Activated CD8-positive, alpha-beta T cell treated with anti-CD3 and anti-CD28 coated beads, Interleukin-2, amount 10 ng/mL, durations not matched to agents 7 days and 5 days (primary cell): ENCODE measurements at places on chromosomes 1 and 21. TPM values are rescaled to one million over a fixed set of nuclear protein-coding genes. Genes with fewer than 3 reads are reported as not detected.

DNA sequence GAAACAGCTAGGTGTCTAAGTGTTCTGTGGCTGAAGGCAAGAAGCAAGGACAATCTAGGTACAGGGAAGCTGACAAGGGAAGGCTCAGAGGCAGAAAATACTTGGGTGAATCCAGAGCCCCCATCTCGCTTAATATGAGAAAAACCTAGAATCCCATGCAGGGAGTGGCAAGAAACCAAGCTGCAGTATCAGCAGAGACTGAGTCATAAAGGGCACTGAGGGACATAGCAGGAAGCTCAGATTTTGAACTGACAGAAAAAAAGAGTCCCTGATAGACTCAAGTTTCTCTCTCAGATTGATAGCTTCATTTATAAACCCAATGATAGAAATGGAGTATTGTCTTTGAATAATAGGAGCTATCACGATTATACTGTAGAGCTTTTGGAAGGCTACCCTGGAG lies 77.3 kb upstream of the KCNJ15 start:
- H3K27me3 ChIP-seq, result peaks cover 4% of the 10 kb centered on the region
- H3K4me3 ChIP-seq, result no peak overlapping the region
- no peaks in the 10 kb centered on the region for H3K36me3 ChIP-seq
- DNase-seq, result no peak
- no peak overlapping the region for H3K27ac ChIP-seq
- no peaks in the 10 kb centered on the region for H3K4me1 ChIP-seq

GRCh38 chr1:35650416-35650815 lies 9.1 kb upstream of the PSMB2 start:
- peaks cover 46% of the 10 kb centered on the region for H3K27me3 ChIP-seq
- no peak for DNase-seq
- no peaks in the 10 kb centered on the region for H3K36me3 ChIP-seq
- H3K27ac ChIP-seq, result no peak overlapping the region

DNA sequence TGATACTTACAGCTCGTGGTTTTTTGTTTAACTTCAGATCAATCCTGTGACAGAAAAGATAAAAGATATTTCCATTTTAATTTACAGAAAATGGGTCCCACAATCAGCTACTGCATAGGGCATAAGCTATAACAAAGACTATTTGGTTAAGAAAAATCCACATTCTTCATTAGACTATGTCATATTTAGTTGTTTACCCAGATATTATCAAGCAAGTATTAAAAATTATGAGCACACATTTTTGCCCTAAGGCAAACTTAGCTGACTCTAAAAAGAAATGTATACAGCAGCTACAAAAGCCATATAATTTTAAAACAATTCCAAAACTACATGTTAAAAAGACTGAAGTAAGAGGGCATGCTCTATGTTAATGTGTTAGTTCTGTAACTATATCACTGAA lies 18.7 kb downstream of the MEAF6 start:
- H3K36me3 ChIP-seq, result peaks cover 39% of the 10 kb centered on the region
- H3K4me1 ChIP-seq, result peaks cover 6% of the 10 kb centered on the region
- H3K27me3 ChIP-seq, result no peaks in the 10 kb centered on the region
- DNase-seq, result no peak

- H3K4me1 ChIP-seq, result peaks cover 51% of the 10 kb centered on the region
- DNase-seq, result no peak
- H3K27me3 ChIP-seq, result no peaks in the 10 kb centered on the region
- H3K27ac ChIP-seq, result no peak overlapping the region
- peaks cover 33% of the 10 kb centered on the region for H3K36me3 ChIP-seq
Observed at GRCh38 chr1:207849646-207850045, 61.3 kb downstream of the CD34 start.

- H3K4me3 ChIP-seq, result no peak overlapping the region
- peaks cover 12% of the 10 kb centered on the region for H3K4me1 ChIP-seq
- no peak overlapping the region for H3K27ac ChIP-seq
Observed at GRCh38 chr21:33967086-33967571, 51.5 kb upstream of the ATP5PO start.

DNA sequence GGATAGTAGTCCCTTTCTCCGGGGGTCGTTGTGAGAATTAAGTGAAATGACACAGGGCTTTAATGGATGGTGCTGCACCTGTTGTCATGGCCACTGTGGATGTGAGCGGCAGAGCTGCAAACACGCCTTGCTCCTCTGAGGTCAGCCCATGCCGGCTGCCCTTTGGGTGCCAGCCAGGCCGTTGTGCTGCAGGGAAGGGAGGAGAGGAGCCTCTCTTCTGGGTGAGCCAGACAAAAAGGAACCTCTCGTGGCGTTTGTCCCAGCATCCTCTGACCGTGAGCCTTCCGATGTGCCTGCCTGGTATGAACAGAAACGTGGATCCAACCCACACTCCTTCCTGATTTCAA lies 383.0 kb upstream of the VAMP3 start:
- no peak overlapping the region for H3K27ac ChIP-seq
- H3K4me1 ChIP-seq, result no peaks in the 10 kb centered on the region

- H3K4me1 ChIP-seq, result peaks cover 24% of the 10 kb centered on the region
- H3K36me3 ChIP-seq, result peaks cover 3% of the 10 kb centered on the region
- peak overlapping the region; percentile 82 for H3K27ac ChIP-seq
- H3K4me3 ChIP-seq, result peak overlapping the region; percentile 75
Observed at GRCh38 chr1:89407360-89407759, 43.5 kb downstream of the GBP6 start.

DNA sequence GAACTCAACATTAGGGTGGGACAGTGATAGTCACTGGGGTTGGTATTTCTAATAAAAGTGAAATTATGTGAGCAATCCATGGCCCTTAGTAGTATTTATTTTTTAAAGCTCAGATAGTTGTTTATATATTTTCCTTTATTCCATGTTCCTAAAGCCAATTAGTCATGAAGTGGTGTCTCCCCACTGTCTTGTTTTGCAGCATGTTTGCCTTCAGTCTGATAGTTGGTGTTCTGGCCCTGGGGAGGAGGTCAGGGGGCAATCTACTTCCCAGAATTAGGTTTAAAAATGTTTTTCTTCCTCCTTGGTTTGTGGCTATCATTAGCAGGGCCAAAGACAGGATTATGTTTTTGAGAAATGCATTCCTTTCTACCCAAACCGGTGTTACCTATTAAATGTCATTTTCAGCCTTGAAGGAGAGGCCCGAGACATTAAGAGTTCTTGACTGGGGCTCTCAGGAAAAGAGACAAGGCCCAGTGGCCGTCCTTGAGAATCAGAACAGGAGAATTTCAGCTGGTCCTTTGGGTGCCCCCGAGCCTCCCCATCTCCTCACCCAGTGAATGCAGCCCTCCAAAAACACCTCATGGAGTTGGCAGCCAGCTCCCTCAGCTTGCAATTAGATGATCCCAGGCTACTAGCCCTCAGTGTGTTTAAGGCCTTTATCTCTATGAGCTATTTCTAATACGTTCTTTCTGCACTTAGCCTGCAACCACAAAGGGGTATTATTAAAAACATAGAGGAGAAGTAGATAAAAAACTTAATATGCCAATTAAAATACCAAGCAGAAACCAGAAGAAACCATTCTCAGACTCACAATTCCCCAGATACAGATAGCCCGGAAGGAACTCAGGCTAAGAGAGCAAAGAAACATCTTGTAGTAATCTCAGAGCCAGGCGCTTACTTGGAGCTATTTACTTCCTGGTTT lies 71.3 kb upstream of the NGF start:
- DNase-seq, result no peak
- H3K4me1 ChIP-seq, result no peaks in the 10 kb centered on the region
- no peaks in the 10 kb centered on the region for H3K27me3 ChIP-seq
- no peaks in the 10 kb centered on the region for H3K36me3 ChIP-seq
- H3K27ac ChIP-seq, result no peak overlapping the region
- H3K4me3 ChIP-seq, result no peak overlapping the region

GRCh38 chr1:99304725-99305282 lies 40.5 kb downstream of the PLPPR4 start:
- no peaks in the 10 kb centered on the region for H3K27me3 ChIP-seq
- H3K4me3 ChIP-seq, result no peak overlapping the region
- H3K27ac ChIP-seq, result no peak overlapping the region
- no peaks in the 10 kb centered on the region for H3K4me1 ChIP-seq
- no peak for DNase-seq
- H3K36me3 ChIP-seq, result no peaks in the 10 kb centered on the region

DNA sequence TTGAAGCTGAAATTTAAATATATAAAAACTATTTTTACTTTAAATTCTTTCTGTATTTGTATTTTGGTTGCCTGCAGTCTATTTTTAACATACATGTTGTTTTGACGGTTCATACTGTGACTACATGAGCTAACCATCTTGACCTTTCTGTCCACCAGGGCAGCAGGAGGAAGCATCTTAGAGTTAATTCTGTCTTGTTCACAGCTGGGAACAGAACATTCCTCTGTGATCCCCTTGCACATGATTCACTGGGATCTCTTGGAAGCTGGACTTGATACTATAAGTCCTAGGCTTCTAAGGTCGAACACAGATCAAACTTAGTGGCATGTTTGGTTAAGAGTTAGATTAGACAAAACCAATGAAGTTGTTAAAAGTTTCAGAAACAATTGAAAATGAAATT lies 99.7 kb downstream of the NFIA start:
- no peaks in the 10 kb centered on the region for H3K36me3 ChIP-seq
- H3K4me1 ChIP-seq, result no peaks in the 10 kb centered on the region
- no peak overlapping the region for H3K27ac ChIP-seq
- H3K4me3 ChIP-seq, result no peak overlapping the region
- no peak for DNase-seq

- no peaks in the 10 kb centered on the region for H3K27me3 ChIP-seq
- H3K36me3 ChIP-seq, result peaks cover 2% of the 10 kb centered on the region
- H3K4me3 ChIP-seq, result no peak overlapping the region
- peak; percentile 42 for DNase-seq
Observed at GRCh38 chr21:42666023-42666747, 12.8 kb downstream of the PDE9A start.

- no peak overlapping the region for H3K4me3 ChIP-seq
- DNase-seq, result no peak
- H3K36me3 ChIP-seq, result peaks cover 2% of the 10 kb centered on the region
- H3K4me1 ChIP-seq, result no peaks in the 10 kb centered on the region
- no peaks in the 10 kb centered on the region for H3K27me3 ChIP-seq
- no peak overlapping the region for H3K27ac ChIP-seq
Observed at GRCh38 chr21:26093122-26093521, 77.4 kb downstream of the APP start.

DNA sequence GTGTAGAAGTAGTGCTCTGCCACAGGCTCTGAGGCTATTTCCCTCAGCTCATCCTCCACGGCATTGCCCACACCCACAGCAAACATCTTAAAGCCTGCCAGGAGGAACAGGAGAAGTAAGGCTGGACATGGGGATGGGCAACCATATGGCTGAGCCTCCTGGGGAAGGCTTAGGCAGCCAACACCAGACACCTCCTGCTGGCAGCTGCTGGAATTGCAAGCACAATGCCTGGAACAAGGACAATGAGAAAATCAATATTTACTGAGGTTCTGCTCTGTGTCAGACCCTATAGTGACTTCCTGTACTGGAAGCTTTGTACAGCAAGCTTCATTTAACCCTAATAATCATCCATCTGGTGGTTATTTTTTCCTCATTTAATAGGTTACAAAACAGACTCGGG lies 8.2 kb downstream of the MATN1 start:
- peaks cover 23% of the 10 kb centered on the region for H3K4me1 ChIP-seq
- no peak overlapping the region for H3K27ac ChIP-seq
- no peak for DNase-seq
- no peak overlapping the region for H3K4me3 ChIP-seq
- H3K27me3 ChIP-seq, result peaks cover 6% of the 10 kb centered on the region
- peaks cover 4% of the 10 kb centered on the region for H3K36me3 ChIP-seq

- peaks cover 22% of the 10 kb centered on the region for H3K4me1 ChIP-seq
- H3K36me3 ChIP-seq, result peaks cover 55% of the 10 kb centered on the region
Observed at GRCh38 chr1:1802871-1803270, 24.6 kb upstream of the NADK start.

GRCh38 chr1:64437453-64437852 lies 32.5 kb upstream of the CACHD1 start:
- DNase-seq, result no peak
- H3K27me3 ChIP-seq, result no peaks in the 10 kb centered on the region
- H3K4me3 ChIP-seq, result no peak overlapping the region
- no peaks in the 10 kb centered on the region for H3K4me1 ChIP-seq

GRCh38 chr1:8473891-8474300 lies 156.0 kb downstream of the SLC45A1 start:
- no peaks in the 10 kb centered on the region for H3K27me3 ChIP-seq
- no peak for DNase-seq
- H3K36me3 ChIP-seq, result peaks cover 1% of the 10 kb centered on the region
- peaks cover 54% of the 10 kb centered on the region for H3K4me1 ChIP-seq

GRCh38 chr1:30033256-30034104 lies 689.9 kb downstream of the MATN1 start:
- no peak overlapping the region for H3K4me3 ChIP-seq
- no peak for DNase-seq
- H3K36me3 ChIP-seq, result no peaks in the 10 kb centered on the region
- no peaks in the 10 kb centered on the region for H3K4me1 ChIP-seq
- H3K27me3 ChIP-seq, result peaks cover 5% of the 10 kb centered on the region
- no peak overlapping the region for H3K27ac ChIP-seq

DNA sequence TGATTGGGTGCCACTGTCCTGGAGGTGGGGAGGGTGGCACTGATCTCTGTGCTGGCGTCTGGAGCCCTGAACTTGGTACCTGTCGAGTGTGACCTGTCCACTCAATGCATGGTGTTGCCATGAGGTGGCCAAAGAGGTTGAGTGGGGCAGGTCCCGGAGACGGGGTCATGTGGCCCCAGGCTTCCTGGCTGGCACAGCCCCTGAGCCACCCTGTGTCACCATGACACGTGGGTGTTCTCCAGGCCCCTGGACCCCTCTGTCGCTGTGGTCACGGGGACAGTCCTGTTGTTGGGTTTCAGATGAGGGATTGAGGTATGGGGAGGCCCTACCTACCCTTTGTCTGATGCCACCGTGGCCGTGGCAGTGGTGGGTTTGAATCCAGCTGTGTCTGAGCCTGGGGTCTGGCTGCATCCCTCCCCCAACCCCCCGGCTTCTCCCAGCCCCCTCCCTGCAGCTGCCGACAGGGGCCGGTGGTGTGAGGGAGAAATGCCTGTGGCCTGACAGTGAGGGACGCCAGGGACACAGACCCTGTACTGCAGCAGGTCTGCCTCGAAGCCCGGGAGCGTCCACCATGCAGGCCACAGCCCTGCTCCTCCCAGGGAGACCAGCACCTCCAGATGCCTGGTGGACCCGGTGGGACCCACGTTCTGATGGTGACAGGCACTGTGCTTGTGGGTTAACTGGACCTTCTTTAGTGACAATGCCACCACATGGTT lies 12.0 kb downstream of the TRPM2 start:
- H3K4me1 ChIP-seq, result peaks cover 13% of the 10 kb centered on the region
- no peak for DNase-seq
- H3K36me3 ChIP-seq, result peaks cover 37% of the 10 kb centered on the region
- H3K27me3 ChIP-seq, result no peaks in the 10 kb centered on the region

The OR10R2 gene
- not detected for total RNA-seq

The SLC45A3 gene
- 0.21 TPM for total RNA-seq

The SYT14 gene
- total RNA-seq, result not detected

The LCE6A gene
- not detected for total RNA-seq

The ELAPOR1 gene
- 2.8 TPM for total RNA-seq

The USH2A gene
- not detected for total RNA-seq

The CLDN19 gene
- total RNA-seq, result not detected

The CFAP141 gene
- total RNA-seq, result not detected

The TMPRSS3 gene
- 9.9 TPM for total RNA-seq

The KRTAP10-9 gene
- not detected for total RNA-seq

The MIA3 gene
- total RNA-seq, result 47.4 TPM

The CFAP107 gene
- not detected for total RNA-seq
